ENCODE measurements at places on chromosomes 4 and X. TPM values are rescaled to one million over a fixed set of nuclear protein-coding genes. Genes with fewer than 3 reads are reported as not detected.

The DYNLT3 gene
- total RNA-seq = 36.3 TPM

The PAGE5 gene
- total RNA-seq = not detected

The NAP1L5 gene
- 6.1 TPM for total RNA-seq

The NXF3 gene
- 0.22 TPM for total RNA-seq

The GYPE gene
- total RNA-seq = 0.21 TPM

The PRRG3 gene
- 14.7 TPM for total RNA-seq

The MPC1L gene
- not detected for total RNA-seq

GRCh38 chr4:164383358-164384220, 370.3 kb upstream of the SMIM31 start:
- H3K4me3 ChIP-seq = peak overlapping the region; percentile 40
- no peaks in the 10 kb centered on the region for H3K27me3 ChIP-seq
- peak overlapping the region; percentile 83 for H3K27ac ChIP-seq
- peaks cover 19% of the 10 kb centered on the region for H3K4me1 ChIP-seq

GRCh38 chrX:123450222-123450621, 266.1 kb downstream of the GRIA3 start:
- no peak overlapping the region for H3K4me3 ChIP-seq
- DNase-seq = no peak
- H3K36me3 ChIP-seq = no peaks in the 10 kb centered on the region
- no peak overlapping the region for H3K27ac ChIP-seq
- H3K4me1 ChIP-seq = no peaks in the 10 kb centered on the region

DNA sequence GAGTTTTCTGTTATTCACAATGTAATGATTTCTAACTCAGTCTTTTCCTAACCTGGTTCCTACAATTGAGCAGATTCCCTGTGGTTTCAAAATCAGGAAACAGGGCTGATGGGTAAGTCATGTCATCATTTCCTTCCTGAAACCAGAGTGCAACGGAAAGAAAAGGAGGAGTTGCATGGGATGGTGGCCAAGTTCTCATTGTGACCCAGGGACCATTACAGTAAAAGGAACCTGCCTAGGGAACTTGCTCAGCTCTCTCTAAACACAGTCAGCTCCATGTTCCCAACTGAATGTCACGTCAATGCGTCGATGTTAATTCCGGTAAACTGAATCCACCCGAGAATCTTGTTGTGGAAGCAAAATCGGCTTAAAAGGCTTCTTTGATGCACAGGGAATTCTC, 51.2 kb downstream of the LGI2 start:
- peak overlapping the region; percentile 32 for H3K27ac ChIP-seq
- no peak for DNase-seq
- no peak overlapping the region for H3K4me3 ChIP-seq
- H3K36me3 ChIP-seq = no peaks in the 10 kb centered on the region

DNA sequence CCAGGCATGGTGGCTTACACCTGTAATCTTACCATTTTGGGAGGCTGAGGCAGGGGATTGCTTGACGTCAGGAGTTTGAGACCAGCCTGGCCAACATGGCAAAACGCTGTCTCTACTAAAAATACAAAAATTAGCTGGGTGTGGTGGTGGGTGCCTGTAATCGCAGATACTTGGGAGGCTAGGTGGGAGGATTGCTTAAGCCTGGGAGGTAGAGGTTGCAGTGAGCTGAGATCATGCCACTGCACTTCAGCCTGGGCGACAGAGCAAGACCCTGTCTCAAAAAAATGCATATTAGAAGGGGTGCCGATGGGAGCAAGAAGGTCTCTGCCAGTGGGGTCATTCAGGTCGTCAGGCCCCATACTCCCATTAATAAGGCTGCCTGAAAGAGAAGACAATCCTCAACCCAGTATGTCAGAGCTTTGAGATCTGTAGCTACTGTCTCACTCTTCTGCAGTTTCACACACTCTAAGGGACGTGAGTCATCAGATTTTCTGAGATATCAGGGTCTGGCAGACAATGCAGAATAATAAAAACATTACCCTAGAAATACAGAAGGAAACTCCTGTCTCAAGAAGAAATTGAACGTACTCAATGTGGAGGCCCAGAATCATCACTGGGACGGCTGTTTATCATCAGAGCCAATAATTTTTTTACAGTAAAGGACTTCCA, 176.7 kb upstream of the FAT1 start:
- peaks cover 24% of the 10 kb centered on the region for H3K4me1 ChIP-seq
- DNase-seq = no peak
- no peaks in the 10 kb centered on the region for H3K27me3 ChIP-seq
- H3K27ac ChIP-seq = no peak overlapping the region
- H3K4me3 ChIP-seq = no peak overlapping the region
- H3K36me3 ChIP-seq = no peaks in the 10 kb centered on the region

DNA sequence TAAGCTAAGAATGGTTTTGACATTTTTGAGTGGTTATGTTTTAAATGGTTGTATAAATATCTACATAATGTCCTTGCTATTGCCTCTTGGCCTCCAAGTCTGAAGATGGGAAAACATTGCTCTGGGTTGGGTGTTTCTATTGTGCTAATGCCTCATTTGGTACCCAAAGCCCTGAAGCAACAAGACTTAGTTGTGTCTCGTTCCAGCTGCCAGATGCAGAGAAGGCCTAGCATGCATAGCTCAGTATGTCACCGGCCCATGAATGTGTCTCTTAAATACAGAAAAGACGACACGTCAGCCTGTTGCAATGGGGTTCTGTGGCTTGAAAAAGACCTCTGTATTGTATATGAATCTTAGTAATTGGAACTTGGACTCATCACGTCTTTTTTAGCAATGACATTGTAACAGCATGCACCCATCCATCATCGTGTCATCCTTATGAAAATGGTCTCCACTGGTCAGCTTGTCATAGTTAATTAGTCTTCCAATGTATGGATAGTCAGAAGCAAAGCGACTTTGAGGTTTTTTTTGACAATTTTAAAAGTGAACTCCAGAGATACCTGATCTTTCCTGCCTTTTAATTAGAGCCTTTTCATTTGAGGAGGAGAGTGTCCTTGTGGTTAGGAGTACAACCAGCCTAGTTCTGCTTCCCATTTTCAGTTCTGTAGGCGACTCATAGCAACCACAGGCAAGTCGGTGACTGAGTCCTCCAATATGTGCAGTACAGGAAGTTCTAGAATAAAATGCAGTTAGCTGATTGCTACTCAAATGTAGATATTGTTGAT, 126.4 kb upstream of the GATB start:
- DNase-seq = no peak
- H3K36me3 ChIP-seq = no peaks in the 10 kb centered on the region
- H3K27ac ChIP-seq = no peak overlapping the region
- no peak overlapping the region for H3K4me3 ChIP-seq
- no peaks in the 10 kb centered on the region for H3K4me1 ChIP-seq

DNA sequence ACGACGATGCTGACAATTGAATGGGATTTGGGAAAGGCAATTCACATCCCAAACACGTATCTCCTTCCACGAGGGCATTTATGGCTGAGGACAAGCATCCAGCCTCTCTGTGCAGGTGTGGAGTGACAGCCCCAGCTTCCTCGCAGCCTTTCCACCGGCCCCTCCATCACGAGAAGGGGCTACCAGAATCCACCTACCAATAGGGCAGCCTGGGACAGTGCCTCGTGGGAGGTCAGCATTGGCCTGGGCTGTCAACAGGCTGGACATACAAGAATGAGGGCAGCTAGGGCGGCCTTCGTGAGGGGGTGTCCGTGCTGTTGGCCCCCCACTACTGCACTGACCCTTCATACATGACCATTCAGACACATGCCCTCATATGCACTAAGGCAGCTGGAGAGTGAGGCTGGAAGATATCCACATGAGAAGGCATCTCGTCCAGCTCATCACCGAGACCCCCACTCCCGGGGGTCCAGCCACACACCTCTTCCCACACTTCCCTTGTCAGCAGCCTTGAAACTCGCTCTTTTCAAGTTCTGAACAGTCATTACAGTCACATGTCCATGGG, 81.0 kb upstream of the ADRA2C start:
- no peak overlapping the region for H3K4me3 ChIP-seq
- H3K4me1 ChIP-seq = no peaks in the 10 kb centered on the region
- DNase-seq = no peak
- no peaks in the 10 kb centered on the region for H3K27me3 ChIP-seq

DNA sequence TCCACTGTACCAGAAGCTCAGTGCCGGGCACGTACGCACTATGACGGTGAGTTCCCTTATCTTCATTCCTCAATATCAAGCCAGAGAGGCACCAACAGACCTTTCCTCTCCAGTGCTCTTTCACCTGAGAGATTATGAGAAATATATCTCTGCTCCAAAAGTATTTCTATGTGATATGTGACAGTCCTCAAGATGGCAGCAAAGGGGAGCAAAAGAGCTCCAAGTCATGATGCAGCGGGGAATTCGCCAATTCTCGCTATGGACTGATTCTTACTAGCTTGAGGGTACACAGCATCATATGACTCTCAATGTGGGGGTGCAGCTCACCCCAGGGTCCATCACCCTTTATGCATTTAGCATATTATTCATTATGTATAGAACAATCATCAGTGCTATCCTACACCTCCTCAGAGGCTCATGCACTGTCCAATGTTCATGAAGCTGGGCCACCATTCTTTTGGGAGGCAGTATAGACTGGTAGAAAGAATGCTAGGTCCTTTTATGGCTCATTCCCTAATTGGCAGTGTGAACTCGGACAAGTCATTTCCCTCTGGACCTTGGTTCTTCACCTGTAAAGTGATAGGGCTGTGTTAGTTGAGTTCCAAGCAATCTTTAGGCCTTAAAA, 12.8 kb upstream of the IQSEC2 start:
- no peak for DNase-seq
- no peak overlapping the region for H3K27ac ChIP-seq
- no peaks in the 10 kb centered on the region for H3K27me3 ChIP-seq
- no peaks in the 10 kb centered on the region for H3K4me1 ChIP-seq

GRCh38 chr4:76211769-76212708, 1.6 kb downstream of the SCARB2 start:
- no peaks in the 10 kb centered on the region for H3K36me3 ChIP-seq
- peak overlapping the region; percentile 62 for H3K4me3 ChIP-seq
- peak overlapping the region; percentile 99 for H3K27ac ChIP-seq
- H3K27me3 ChIP-seq = no peaks in the 10 kb centered on the region
- DNase-seq = no peak

DNA sequence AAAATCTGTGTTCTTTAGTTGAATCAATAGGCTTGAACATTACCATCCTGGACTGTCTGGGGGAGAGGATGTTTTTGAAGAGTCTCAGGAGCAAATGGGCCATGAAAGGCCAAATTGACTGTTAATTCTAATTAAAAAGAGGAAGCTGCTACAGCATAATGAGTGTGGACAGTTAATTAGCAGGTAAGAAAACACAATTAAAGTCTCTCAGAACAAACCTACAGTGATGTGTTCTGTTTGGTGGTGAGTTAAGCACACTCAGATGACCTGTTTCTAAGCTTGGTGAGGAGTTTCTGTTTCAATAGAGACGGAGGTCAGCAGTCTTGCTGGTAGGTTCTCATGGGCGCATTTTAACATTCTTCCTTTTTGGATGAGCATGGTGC, 68.1 kb downstream of the DRD5 start:
- no peaks in the 10 kb centered on the region for H3K27me3 ChIP-seq
- H3K4me3 ChIP-seq = no peak overlapping the region
- H3K36me3 ChIP-seq = no peaks in the 10 kb centered on the region
- no peaks in the 10 kb centered on the region for H3K4me1 ChIP-seq
- DNase-seq = no peak

- H3K4me3 ChIP-seq = no peak overlapping the region
- H3K36me3 ChIP-seq = no peaks in the 10 kb centered on the region
- no peaks in the 10 kb centered on the region for H3K4me1 ChIP-seq
- H3K27ac ChIP-seq = no peak overlapping the region
- H3K27me3 ChIP-seq = no peaks in the 10 kb centered on the region
- peak; percentile 33 for DNase-seq
Measured at GRCh38 chrX:129726307-129727111, 12.3 kb upstream of the XPNPEP2 start.

GRCh38 chr4:5168891-5169290, 117.6 kb downstream of the STK32B start:
- H3K36me3 ChIP-seq = no peaks in the 10 kb centered on the region
- H3K27ac ChIP-seq = no peak overlapping the region
- no peaks in the 10 kb centered on the region for H3K27me3 ChIP-seq
- no peak for DNase-seq
- H3K4me1 ChIP-seq = no peaks in the 10 kb centered on the region

GRCh38 chr4:87469390-87469789, 47.0 kb downstream of the NUDT9 start:
- DNase-seq = no peak
- no peaks in the 10 kb centered on the region for H3K27me3 ChIP-seq
- peaks cover 16% of the 10 kb centered on the region for H3K36me3 ChIP-seq
- no peak overlapping the region for H3K4me3 ChIP-seq

- no peaks in the 10 kb centered on the region for H3K36me3 ChIP-seq
- H3K4me1 ChIP-seq = no peaks in the 10 kb centered on the region
- no peaks in the 10 kb centered on the region for H3K27me3 ChIP-seq
- H3K4me3 ChIP-seq = no peak overlapping the region
- no peak for DNase-seq
- H3K27ac ChIP-seq = no peak overlapping the region
Measured at GRCh38 chr4:141395246-141395830, 174.6 kb downstream of the ZNF330 start.

DNA sequence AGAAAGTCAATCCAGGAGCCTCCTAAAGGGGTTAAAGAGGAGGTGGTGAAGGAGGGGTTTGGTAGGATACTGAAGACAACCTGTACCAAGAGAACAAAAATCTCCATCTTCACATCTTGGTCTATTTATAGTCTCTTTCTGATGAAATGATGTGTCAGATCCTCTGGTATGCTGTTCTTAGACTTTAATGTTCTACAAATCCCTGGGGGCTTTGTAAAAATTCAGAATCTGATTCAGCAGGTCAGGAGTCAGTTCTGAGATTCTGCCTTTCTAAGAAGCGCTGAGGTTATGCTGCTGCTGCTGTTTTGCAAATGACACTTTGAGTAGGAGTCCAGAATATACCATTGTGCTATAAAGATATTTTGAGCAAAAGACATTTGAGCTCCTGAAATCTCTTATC, 172.9 kb upstream of the GLRA2 start:
- no peak for DNase-seq
- no peak overlapping the region for H3K4me3 ChIP-seq
- no peaks in the 10 kb centered on the region for H3K36me3 ChIP-seq

- no peak for DNase-seq
- no peaks in the 10 kb centered on the region for H3K36me3 ChIP-seq
- H3K4me3 ChIP-seq = no peak overlapping the region
- H3K4me1 ChIP-seq = no peaks in the 10 kb centered on the region
- H3K27ac ChIP-seq = no peak overlapping the region
Measured at GRCh38 chr4:140448830-140449229, 21.4 kb upstream of the CLGN start.

GRCh38 chr4:140070973-140071372, 83.0 kb downstream of the MAML3 start:
- H3K4me1 ChIP-seq = peaks cover 8% of the 10 kb centered on the region
- no peaks in the 10 kb centered on the region for H3K36me3 ChIP-seq

- no peaks in the 10 kb centered on the region for H3K36me3 ChIP-seq
- H3K27ac ChIP-seq = no peak overlapping the region
- H3K4me1 ChIP-seq = no peaks in the 10 kb centered on the region
- DNase-seq = no peak
Measured at GRCh38 chr4:20682853-20683252, 17.4 kb upstream of the PACRGL start.

DNA sequence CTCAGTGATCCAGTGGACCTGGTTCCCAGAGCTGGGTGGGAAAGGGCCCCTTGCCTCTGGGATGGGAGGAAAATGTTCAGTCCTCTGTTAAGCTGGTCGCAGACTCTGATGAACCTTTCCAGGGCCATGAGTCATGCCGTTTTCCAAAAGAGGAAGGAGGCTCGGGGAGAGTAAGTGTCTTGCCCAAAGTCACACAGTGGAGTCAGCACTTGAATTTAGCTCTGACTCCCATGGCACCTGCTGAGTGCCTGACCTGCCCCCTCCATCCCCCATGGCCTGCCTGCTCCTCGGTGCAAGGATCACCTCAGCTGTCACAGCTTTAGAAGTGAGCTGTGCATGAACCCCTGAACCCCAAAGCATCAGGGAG, 14.0 kb upstream of the KIAA0232 start:
- DNase-seq = no peak
- H3K27me3 ChIP-seq = no peaks in the 10 kb centered on the region
- H3K27ac ChIP-seq = no peak overlapping the region
- H3K4me3 ChIP-seq = no peak overlapping the region
- no peaks in the 10 kb centered on the region for H3K36me3 ChIP-seq
